ENCODE measurements at places on chromosomes 13 and 19. TPM values are rescaled to one million over a fixed set of nuclear protein-coding genes. Genes with fewer than 3 reads are reported as not detected.

- H3K36me3 ChIP-seq = no peaks in the 10 kb centered on the region
- H3K27ac ChIP-seq = no peak overlapping the region
- no peak overlapping the region for H3K4me3 ChIP-seq
- H3K4me1 ChIP-seq = no peaks in the 10 kb centered on the region
- H3K27me3 ChIP-seq = no peaks in the 10 kb centered on the region
- DNase-seq = no peak
Observed at GRCh38 chr13:38514575-38514974, 164.9 kb downstream of the UFM1 start.

The ZNF682 gene
- total RNA-seq = 2.5 TPM

- H3K27ac ChIP-seq = no peak overlapping the region
- H3K27me3 ChIP-seq = no peaks in the 10 kb centered on the region
- H3K4me1 ChIP-seq = no peaks in the 10 kb centered on the region
- no peak overlapping the region for H3K4me3 ChIP-seq
Observed at GRCh38 chr13:99792079-99792921, 179.3 kb downstream of the ZIC5 start.

DNA sequence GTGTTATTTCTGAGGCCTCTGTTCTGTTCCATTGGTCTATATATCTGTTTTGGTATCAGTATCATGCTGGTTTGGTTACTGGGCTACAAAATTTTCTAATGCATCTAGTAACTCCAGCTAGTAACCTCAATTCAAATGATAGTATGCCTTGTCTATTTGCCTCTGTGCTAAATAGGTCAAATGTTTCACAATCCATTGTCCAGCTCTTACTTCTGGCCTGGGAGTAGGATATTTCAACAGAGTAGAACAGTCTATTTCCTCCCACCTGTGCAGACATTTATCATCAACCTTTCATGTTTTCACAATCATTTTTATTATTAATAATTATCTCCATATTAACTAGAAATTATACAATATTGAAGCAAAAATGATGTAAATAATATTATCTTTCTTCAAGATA lies 18.1 kb upstream of the NDFIP2 start:
- H3K27ac ChIP-seq = no peak overlapping the region
- no peaks in the 10 kb centered on the region for H3K27me3 ChIP-seq
- no peaks in the 10 kb centered on the region for H3K4me1 ChIP-seq
- H3K4me3 ChIP-seq = no peak overlapping the region
- no peaks in the 10 kb centered on the region for H3K36me3 ChIP-seq
- no peak for DNase-seq

GRCh38 chr13:27826379-27827353 lies 34.4 kb downstream of the GSX1 start:
- DNase-seq = no peak
- no peaks in the 10 kb centered on the region for H3K27me3 ChIP-seq
- no peak overlapping the region for H3K27ac ChIP-seq

GRCh38 chr19:52095172-52096014 lies at the start of gene ZNF841:
Gene ZNF841 (minus strand): TSS chr19:52095765. CDS start chr19:52084801, 10,964 bp downstream.
- H3K36me3 ChIP-seq = peaks cover 17% of the 10 kb centered on the region
- H3K4me3 ChIP-seq = peak within 1 kb of the TSS; percentile 69
- peak within 1 kb of the TSS; percentile 22 for H3K27ac ChIP-seq
- H3K27me3 ChIP-seq = no peaks in the 10 kb centered on the region

The UFM1 gene
- 54.5 TPM for total RNA-seq

DNA sequence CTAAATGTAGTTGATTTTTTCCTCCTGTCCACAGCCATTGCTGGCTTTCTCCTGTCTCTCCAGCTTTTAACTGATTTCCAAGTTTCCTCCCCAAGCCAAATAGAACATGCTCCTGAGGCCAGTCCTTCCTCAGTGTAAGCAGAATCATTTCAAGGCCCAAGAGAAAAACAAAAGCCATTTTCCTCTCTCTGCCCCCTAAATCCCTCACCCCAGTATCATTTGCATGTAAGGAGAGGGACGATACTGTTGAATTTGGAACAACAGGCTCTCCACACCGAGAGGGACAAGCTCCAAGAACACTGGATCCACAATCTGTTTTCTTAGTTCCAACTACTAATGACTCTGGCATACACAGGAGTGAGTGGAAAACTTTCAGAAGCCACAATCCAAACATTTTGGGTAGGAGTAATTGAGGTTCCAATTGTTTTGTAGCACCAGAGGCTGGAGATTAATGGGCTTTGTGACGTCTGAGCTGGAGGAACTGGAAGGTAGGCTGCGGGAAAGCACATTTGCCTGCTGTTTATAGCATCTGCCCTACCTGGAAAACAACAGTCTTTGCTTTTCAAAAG lies 156.8 kb downstream of the FLT1 start:
- H3K4me1 ChIP-seq = peaks cover 16% of the 10 kb centered on the region
- no peaks in the 10 kb centered on the region for H3K36me3 ChIP-seq
- no peak for DNase-seq
- no peak overlapping the region for H3K27ac ChIP-seq
- H3K27me3 ChIP-seq = no peaks in the 10 kb centered on the region

GRCh38 chr13:95509521-95510310 lies 42.8 kb upstream of the CLDN10 start:
- no peaks in the 10 kb centered on the region for H3K36me3 ChIP-seq
- no peak overlapping the region for H3K4me3 ChIP-seq
- no peak for DNase-seq
- no peaks in the 10 kb centered on the region for H3K27me3 ChIP-seq
- no peaks in the 10 kb centered on the region for H3K4me1 ChIP-seq
- no peak overlapping the region for H3K27ac ChIP-seq

DNA sequence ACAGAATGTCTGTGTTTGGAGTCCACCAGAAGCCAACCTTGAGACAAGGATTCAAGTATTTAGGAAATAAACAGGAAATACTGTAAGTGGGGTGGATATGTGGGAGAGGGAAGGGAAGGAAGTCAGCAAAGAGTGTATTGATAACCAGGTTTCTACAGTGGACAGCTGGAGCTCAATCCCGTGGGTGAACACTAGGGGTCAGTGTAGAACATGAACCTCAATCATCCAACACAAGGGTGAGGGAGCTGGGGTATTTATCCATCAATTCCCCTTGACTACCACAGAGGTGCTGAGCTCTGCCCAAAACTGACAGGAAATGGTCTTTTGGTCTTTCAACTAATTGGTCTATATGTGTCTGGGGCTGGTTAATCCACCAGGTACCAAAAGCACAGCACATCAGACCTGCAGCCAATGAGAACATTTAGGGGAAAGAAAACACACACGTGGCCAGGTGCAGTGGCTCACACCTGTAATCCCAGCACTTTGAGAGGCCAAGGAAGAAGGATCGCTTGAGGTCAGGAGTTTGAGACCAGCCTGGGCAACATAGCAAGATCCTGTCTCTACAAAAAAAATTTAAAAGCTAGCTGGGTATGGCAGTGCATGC lies 5.6 kb upstream of the SYDE1 start:
- no peak overlapping the region for H3K4me3 ChIP-seq
- H3K36me3 ChIP-seq = no peaks in the 10 kb centered on the region
- no peaks in the 10 kb centered on the region for H3K4me1 ChIP-seq
- no peak overlapping the region for H3K27ac ChIP-seq

GRCh38 chr13:46665633-46666482 lies 112.9 kb downstream of the LRCH1 start:
- no peak for DNase-seq
- H3K27me3 ChIP-seq = no peaks in the 10 kb centered on the region
- no peaks in the 10 kb centered on the region for H3K36me3 ChIP-seq

The NOVA2 gene
- total RNA-seq = 1.5 TPM

DNA sequence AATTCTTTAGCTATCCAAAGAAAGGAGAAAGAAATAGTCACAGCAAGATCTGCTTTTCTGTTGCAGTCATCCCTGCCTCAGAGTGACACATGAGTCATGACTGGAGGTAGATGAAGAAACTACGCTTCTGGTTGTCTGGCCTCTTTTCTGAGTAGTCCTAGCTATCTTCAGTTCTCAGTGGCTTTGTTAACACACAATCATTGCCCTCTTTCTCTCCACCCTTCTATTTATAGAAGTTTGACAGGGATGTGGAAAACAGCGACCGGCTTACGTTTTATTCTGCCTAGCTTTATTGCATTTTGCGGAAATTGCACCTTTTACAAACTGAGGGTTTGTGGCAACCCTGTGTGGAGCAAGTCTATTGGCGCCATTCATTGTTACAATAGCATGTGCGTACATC lies 26.7 kb downstream of the SPATA13 start:
- no peak overlapping the region for H3K27ac ChIP-seq
- H3K27me3 ChIP-seq = no peaks in the 10 kb centered on the region
- DNase-seq = no peak
- no peaks in the 10 kb centered on the region for H3K36me3 ChIP-seq
- no peak overlapping the region for H3K4me3 ChIP-seq

The TNFSF13B gene
- total RNA-seq = not detected

DNA sequence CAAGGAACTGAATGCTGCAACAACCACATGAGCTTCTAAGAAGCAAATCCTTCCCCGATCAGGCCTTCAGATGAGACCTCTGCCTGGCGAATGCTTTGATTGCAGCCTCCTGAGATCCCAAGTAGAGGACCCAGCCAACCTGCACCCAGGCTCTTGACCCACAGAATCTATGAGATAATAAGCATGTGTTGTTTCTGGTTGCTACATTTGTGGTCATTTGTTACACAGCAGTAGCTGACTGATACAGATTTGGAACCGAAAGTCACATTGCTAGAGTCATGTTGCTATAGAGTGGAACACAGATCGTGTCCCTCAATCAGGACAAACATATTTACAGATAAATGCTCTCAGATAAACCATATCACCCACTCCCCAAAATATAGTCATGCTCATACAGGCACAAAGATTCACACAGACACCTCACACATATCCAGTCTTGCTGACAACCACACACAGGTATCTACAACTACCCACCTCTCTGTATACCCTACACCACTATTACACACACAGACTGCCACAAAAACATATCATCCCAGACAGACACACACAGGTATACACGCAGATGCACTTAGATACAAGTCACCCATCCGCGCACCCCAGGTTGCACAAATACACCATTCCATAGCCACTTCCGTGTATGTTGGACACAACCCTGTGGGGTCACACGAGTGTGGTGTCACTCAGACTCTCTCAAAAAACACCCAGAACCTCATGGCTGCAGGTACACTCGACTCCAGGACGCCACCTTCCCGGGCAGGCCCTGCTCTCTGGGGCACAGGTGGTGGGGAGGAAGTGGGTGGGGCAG lies 5.5 kb downstream of the DIRAS1 start:
- H3K36me3 ChIP-seq = no peaks in the 10 kb centered on the region
- peaks cover 7% of the 10 kb centered on the region for H3K4me1 ChIP-seq
- no peaks in the 10 kb centered on the region for H3K27me3 ChIP-seq
- no peak for DNase-seq

The TEX26 gene
- not detected for total RNA-seq

DNA sequence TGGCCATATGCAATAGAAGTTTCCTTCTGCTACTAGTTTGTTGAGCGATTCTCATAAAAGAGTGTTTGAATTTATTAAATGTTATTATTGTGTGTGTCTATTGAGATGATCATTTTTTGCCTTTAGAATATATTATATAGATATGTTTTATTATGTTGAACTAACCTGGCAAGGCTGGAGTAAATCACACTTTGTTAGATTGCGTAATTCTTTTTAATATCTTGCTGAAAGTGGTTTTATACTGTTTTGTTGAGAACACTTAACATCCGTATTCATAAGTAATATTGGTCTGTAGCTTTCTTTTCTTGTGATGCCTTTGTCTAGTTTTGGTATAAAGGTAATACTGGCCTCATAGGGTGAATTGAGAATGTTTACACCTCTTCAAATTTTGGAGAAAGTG lies 574.3 kb upstream of the PCDH20 start:
- H3K27me3 ChIP-seq = no peaks in the 10 kb centered on the region
- H3K4me1 ChIP-seq = no peaks in the 10 kb centered on the region
- no peak overlapping the region for H3K4me3 ChIP-seq
- H3K27ac ChIP-seq = no peak overlapping the region
- no peak for DNase-seq
- H3K36me3 ChIP-seq = no peaks in the 10 kb centered on the region

DNA sequence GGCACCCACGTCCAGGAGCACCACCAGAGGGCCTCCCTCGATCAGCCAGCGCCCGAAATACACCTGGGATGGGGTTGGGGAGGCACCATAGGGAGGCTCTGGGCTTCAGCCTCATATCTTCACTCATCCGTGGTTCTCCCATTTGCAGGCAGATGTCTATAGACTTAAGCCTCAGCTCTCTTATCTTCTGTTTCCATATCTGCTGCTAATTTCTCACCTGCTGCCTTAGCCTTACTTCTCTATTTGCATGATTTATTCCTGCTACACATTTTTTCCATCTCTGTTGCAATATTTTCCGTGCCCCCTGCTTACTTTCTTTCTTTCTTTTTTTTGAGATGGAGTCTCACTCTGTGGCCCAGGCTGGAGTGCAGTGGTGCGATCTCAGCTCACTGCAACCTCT lies 5.8 kb downstream of the GYS1 start:
- H3K4me3 ChIP-seq = no peak overlapping the region
- no peak overlapping the region for H3K27ac ChIP-seq
- H3K36me3 ChIP-seq = no peaks in the 10 kb centered on the region
- no peaks in the 10 kb centered on the region for H3K27me3 ChIP-seq
